COR-L47 (cell line): ENCODE measurements at places on chromosomes 12 and 14.

- DNase-seq = no peak
These were observed 14.0 kb downstream of the GPR68 start for GRCh38 chr14:91230397-91231035.

DNA sequence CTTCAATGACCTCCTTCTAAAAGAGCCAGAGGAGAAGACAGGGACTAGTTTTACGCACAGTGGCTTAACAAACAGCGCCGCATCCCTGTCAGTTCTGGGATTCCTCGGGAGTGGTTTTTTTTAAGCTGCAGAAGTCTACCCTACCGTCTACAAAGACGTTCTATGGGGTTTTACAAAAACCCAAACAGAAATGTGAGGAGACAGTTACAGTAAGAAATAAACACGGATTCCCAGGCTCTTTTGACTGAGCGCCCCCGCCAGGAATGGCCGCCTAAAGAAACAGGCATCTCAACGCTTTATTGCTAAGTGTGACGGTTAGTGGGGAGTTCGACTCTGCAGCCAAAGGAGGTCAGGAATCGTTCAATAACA lies 484 bp downstream of the ALKBH1 start:
- peak; percentile 39 for DNase-seq

GRCh38 chr12:52741375-52742195 lies 35.6 kb downstream of the KRT76 start:
- DNase-seq = no peak

GRCh38 chr12:25323581-25323982 lies 72.9 kb upstream of the KRAS start:
- no peak for DNase-seq

DNA sequence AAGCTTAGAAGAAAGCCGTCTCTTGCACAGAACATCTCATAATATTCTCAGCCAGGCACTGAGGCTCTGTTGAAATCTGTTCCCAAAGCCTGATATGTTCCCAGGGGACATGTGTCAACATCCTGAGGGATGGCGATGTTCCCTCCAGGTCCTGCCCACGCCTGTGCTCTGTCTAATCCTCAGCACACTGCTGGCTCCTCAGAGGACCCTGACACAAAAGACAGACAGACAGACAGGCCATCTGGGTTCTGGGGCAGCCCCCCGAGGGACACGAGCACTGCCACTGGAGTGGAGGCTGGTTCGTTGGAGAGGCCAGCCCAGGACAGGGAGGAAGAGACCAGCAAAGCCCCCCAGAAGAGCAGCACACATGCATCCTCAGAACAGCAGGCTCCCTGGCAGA lies 27.8 kb downstream of the CHGA start:
- DNase-seq = no peak
